ENCODE measurements at places on chromosomes 7 and 10.

DNA sequence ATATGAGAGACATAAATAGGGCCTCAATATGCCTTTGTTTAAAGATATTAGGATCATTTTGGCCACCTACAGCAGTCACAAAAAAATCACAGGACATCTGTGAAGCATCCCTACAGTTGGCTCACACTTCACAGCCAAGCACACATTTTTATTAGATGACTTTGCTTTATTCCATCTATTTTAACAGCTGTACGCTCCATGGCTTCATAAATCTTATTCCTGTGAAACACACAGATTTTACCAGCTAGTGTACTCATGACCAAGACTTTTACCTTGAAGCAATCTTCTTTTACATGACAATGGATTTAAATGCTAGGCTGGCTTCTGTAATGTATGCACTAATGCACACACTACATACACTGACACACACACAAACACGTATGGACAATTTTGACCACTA lies 254.8 kb upstream of the PITRM1 start:
- DNase-seq: no peak

- DNase-seq: no peak
Measured at GRCh38 chr10:2920168-2920567, 147.2 kb upstream of the PFKP start.

DNA sequence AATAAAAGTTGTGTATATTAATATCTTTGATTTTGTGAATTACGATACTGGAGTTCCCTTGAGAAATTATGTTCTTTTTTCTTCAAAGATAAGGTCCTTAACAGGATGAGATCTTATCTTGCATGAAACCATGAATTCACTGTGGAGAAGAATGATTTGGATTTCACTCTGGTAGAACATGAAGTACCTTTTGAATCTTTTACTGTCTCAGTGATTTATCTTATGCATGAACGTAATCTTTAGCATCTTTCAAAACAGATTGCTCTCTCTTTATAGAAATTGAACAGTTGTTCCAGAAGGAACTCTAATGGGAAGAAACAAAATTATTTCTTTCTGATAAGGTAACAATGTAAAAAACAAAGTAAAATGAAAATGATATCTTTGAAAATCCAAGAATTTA lies 11.0 kb upstream of the ZNF438 start:
- no peak for DNase-seq

DNA sequence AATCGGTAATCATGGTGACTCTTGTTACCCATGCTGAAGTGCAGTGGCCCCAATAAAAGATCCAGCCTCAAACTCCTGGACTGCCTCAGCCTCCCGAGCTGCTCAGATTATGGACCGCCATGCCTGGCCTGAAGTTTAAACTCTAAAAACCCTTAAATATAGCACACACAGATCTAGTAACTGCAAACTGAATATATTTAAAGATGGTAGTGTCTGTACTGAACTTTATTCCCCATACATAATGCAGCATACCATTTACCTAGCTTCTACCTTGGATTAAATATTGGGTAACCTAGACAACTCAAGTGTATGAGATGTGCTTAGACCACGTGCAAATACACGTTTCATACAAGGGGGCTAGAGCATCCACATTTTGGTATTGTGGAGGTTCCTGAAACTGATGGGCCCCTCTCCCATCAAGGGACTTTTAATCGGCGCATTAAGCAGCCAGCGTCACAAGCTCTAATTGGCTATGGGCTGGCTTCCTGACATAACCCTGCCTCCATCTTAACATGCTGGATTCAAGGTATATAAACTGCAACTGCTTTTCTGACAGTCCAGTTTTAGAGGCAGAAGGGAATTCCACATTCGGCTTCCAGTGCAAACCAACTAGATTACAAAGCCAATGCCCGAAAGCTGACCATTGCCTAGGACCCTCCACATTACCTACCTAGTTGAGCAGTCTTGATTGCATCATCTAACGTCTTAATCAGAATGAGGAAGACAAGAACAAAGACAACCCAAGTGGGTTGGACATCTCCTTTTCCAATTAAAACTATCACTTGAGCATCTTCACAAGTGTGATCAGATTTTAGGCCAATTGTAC lies 13.0 kb downstream of the HNRNPA2B1 start:
- no peak for DNase-seq

- no peak for DNase-seq
Measured at GRCh38 chr10:105284476-105285215, 643.6 kb downstream of the SORCS3 start.

GRCh38 chr7:158068853-158069252 lies 518.8 kb downstream of the PTPRN2 start:
- no peak for DNase-seq

- DNase-seq: no peak
Measured at GRCh38 chr10:5557799-5558771, 33.3 kb downstream of the CALML3 start.

DNA sequence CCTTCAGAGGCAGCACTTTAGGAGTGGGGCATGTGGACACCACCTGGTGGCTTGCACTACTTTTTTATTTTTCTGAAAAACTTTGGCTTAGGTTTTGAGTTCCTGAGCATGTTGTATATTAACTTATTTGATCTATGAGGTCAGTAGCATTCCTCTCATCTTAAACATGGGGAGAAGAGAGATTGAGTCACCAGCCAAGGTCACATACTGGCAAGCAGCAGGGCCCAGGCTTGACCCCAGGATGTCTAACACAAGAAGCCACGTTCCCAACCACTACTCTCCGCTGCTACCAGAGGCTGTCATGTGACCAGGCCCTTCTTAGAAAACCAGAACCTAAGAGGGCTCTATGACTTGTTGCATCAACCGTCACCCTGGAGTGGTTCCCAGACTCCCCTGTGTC lies 210.3 kb upstream of the GPR26 start:
- no peak for DNase-seq

GRCh38 chr7:20560325-20561180 lies 54.9 kb upstream of the ABCB5 start:
- DNase-seq: no peak

DNA sequence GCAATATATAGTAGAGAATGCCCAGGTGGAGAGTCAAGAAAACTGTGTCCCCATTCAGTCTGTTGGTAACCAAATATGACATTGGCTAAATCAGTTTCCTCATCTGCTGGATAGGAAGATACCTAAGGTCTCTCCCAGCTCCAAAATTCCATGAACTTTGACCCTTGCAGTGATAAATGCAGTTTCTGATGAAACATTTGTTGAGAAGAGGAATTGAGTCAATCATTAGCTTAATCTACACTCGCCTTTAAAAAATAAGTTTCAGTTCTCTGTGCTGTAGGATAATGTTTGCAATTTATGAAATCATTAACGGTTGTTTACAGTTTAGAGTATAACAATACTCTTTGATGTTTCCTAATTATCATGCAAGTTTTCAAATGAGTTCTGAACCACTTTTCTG lies 38.0 kb upstream of the SLC25A13 start:
- DNase-seq: no peak

DNA sequence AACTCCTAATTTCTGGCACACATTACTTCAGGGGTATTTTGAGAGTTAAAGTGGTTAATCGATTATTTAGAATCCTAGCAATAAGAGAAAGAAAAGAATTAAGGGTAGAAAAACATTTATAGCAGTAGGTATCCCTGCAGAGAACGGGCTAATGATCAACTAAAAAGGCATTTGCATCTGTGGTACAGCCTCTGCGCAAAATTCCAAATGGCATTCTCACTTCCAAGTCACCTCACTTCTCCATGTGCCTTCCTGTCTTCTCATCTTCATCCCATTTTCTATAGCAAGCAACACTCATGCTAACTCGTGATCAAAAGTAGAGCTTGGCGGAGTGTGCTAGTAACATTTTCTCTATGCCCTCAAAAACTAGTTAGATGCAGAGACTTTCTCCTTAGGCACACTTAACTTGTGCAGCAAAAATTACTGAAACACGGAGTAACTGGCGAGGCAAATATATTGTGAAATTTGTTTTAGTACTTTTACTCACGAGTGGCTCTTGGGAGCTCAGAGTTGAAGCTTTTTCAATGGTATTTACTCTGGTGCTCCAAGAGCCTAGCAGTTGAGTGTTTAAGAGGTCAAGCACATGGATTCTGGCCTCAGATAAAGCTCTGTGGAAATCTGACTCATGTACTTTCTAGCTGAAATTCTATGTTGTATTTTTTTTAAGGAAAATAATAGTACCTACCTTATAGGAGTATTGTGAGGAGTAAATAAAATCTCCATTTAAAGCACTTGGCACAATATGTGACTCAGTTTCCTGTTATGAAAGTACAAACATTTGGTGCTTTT lies 65.1 kb downstream of the MET start:
- DNase-seq: no peak

DNA sequence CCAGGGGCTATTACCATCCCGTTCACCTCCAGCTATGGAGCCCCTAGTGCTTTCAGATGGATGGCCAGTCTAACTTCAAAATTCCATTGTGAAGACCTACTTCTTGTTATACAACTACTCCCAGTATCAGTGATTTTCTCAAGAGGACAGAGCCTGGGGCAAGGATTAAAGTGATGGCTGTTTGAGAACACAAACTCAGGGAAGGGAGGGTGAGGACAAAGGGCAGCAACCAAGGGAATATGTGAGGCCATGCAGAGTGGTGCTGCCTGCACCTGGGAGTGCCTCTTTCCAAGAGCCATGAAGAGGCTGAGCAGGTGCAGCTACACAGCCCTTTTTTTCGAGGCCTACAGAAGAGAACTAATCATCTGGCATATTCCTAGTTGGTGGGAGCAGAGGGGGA lies 303.5 kb upstream of the BMPER start:
- DNase-seq: no peak

- no peak for DNase-seq
Measured at GRCh38 chr7:1087465-1087814, 473 bp upstream of the GPER1 start.

GRCh38 chr10:89909752-89910151 lies 208.4 kb downstream of the KIF20B start:
- DNase-seq: no peak
